ENCODE measurements at places on chromosomes 4 and X. TPM values are rescaled to one million over a fixed set of nuclear protein-coding genes. Genes with fewer than 3 reads are reported as not detected.

GRCh38 chr4:73421708-73422457, 14.1 kb upstream of the AFP start:
- DNase-seq = no peak

DNA sequence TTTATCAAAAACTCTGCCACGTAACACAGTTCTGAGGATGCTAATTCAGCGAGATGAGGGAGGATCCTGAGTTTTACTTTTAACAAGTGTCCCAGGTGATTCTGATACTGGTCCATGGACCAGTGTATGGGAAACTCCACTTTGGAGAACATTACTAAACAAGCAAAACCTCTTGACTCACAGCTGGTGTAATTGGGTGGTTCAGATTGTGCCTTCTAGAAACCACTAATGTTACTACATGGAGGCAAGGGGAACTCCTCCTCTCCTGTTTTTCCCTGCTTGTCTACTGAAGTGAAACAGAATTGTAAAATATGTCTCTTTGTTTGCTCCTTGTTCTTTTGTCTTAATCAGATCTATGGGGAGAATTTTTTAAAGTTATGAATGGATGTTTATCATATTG, 62.6 kb downstream of the FRAS1 start:
- no peak for DNase-seq

DNA sequence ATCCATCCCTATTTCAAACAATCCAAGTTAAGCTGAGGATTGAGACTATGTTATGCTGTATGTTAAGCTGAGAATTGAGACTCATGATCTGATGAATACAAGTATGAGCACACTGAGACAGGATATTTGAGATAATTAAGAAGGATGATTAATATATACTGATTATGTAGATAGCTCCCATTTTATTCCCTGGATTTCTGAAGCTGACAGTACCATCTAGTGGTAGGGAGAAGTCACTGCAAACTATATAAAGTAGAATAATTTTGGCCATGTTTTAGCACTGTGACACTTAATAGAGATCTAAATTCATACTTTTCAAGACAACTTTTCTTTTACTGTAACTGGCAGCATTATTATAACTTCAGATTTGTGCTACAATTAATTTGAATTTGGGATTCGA, 63.8 kb upstream of the HPRT1 start:
- DNase-seq = no peak

GRCh38 chr4:176964116-176964691, 171.5 kb upstream of the VEGFC start:
- DNase-seq = peak; percentile 15

- no peak for DNase-seq
These were observed 298.7 kb downstream of the C4orf33 start for GRCh38 chr4:129394635-129395034.

- DNase-seq = no peak
These were observed 240.3 kb downstream of the ANK2 start for GRCh38 chr4:113289766-113290165.

GRCh38 chr4:138864961-138865720, 150.4 kb upstream of the NOCT start:
- DNase-seq = no peak

GRCh38 chr4:1178300-1179088, 6.1 kb upstream of the SPON2 start:
- DNase-seq = no peak

GRCh38 chr4:58679886-58680285, 1569.7 kb upstream of the IGFBP7 start:
- no peak for DNase-seq

DNA sequence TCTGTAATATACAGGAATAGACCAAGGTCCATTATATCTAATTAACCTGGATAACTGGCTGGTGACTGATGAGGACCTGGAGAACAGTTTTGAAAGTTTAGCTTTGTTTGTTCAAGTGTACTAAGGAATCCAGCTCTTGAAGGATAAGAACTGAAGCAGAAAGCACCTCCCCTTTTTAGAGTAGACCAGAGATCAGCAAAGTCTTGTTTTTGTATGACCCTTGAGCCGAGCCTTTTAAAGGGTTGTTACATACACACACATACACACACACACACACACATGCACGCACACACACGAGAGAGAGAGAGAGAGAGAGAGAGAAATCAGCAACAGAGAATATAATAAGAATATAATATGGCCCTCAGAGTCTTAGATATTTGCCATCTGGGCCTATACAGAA, 13.0 kb downstream of the MOSPD2 start:
- no peak for DNase-seq

DNA sequence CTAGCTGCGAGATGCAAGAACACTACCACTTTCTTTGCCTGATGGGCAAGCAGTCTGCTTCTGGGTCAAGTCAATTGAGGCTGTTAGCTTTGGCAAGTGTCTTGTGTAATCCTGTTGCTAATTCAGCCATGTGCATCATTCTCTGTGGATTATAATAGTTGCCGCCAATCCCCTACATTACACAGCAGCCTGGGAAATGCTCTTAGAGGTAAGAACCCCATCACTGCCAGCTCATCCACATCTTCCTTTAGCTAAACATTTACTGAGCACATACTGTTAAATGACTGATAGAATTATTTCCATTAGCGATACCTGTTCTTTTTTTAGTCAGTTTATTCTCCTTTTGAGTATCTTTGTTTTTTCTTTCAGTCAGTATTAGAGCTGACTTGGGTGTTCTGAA, 116.2 kb downstream of the CBR4 start:
- no peak for DNase-seq

Gene ZNF185
- total RNA-seq = 20.5 TPM

Gene SMIM10L2A
- 0.27 TPM for total RNA-seq
